ENCODE measurements at places on chromosomes 3 and 15.

- no peak for DNase-seq
Measured at GRCh38 chr15:64423970-64424369, 36.3 kb downstream of the TRIP4 start.

GRCh38 chr3:127962937-127963336, 47.9 kb downstream of the KBTBD12 start:
- no peak for DNase-seq

DNA sequence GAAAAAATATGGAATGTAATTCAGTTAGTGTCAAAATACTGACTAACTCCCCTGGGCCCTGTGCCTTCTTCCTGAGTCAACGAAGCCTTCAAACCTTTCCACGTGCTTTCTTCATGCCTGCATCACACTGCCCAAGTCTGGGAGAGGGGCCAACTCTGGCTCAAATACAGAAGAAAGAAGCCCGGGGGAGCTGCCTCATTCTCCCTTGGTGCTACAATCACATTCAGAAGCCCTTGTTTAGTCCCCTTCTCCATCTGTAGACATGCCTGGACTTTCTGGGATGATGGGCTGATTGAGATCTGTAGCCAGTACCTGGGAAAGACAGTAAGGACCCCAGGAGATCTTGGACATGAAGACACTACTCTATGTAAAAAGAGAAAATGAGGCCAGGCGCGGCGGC, 77.8 kb upstream of the GSK3B start:
- no peak for DNase-seq

DNA sequence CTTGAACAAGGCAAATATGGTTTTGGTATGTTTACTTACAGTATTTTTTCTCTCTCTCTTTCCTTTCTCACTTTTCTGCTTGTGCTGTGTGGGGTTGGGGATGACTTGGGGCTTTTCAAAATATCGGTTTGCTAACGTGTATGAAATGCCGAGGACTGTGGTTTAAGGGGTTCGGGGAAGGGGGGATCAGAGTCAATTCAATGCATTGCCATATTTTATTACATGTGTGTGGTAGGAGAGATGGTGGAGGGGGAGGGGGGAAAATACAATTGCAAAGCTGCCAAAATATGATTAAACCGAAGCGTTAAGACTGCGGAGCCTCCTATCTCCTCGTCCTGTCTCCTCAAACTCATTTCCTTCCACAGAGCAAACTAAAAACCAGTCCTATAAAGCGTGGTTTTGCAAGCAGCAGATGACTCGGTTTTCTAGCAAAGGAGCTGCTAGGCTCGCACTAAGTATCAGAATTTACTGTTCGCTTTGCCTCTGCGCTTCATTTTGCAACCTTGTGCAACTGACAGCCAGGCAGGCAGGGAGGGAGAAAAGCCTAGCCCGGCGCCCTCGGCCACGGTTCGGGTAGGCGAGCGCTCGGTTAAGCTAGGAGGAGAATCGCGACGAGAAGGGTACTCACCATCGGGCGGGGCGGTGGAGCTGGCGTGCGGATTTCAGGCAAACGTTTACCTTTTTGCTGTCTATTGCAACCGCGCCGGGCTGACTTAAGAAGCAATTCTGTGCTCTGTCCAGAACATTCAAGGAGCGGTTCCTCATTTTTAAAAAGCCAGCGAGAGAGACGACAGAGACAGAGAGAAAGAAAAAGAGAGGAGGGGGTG, 4.0 kb upstream of the NR2F2 start:
- DNase-seq, result no peak

- DNase-seq, result no peak
Measured at GRCh38 chr3:147654827-147655226, 245.7 kb downstream of the ZIC1 start.

GRCh38 chr3:137008976-137009375, 51.2 kb downstream of the IL20RB start:
- no peak for DNase-seq

DNA sequence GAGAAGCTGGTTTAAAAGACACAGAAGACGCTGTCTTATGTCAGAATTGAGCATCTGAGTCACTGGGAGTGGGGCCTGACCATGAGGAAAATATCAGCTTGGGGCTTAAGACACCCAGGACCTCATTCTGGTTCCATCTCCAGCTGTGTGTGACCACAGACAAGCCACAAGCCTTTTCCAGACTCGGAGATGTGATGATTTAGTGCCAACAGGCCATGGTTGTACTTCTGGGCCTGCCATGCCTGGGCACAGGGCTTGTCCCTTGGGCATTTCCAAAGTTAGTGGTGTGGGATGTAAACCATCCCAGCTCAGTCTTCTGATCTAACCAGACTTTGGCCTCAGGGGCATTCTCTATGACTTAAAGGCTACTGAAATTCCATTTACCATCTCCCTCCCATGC, 269.8 kb downstream of the RYR3 start:
- DNase-seq, result no peak

DNA sequence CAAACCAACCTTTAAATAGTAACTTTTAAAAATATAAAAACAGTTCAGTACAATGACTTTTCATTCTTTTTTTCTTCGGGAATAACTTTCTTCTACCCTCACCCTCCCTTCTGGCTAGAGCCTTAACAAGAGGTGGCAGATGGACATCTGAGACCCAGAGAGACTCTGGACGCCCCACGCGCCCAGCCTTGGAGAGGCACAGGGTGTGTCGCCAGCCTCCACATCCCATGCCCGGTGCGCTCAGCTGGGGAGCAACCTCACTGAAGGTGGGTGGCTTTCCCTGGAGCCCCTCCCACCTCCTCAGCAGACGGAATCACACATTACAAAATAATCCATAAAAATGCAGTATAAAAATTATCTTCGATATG, 49.5 kb downstream of the TLE3 start:
- DNase-seq, result no peak

DNA sequence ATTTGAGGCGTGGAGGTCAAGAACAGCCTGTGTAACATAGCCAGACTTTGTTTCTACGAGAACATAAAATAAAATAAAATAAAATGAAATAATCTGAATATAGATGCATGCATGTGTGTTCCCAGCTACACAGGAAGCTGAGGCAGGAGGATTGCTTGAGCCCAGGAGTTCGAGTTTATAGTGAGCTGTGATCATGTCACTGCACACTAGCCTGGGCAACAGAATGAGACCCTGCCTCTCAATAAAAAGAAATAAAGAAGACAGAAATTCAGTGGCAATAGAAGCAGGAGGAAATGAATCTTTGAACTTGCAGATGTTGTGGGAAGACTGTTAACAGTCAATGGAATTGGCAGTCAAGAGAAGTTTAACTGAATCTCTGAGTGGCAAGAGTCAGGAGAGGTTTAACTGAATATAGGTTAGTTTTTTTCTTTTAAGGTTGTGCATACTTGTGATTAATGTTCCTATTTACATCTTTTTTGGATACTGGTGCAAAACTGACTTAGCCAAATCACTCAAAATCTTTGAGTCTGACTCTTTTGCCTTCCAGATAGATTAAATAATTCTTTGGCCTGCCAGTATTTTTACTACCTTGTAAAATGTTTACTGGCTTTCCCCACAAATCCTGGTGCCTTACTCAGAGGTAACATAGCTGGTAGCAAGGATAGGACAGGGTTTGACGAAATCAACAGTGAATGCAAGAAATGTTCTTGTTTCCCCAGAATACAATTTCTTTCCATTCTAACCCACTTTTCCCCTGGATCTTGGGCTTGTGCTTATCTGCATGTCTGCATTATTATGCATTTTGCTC, 361.4 kb downstream of the PDCD6IP start:
- DNase-seq, result no peak

DNA sequence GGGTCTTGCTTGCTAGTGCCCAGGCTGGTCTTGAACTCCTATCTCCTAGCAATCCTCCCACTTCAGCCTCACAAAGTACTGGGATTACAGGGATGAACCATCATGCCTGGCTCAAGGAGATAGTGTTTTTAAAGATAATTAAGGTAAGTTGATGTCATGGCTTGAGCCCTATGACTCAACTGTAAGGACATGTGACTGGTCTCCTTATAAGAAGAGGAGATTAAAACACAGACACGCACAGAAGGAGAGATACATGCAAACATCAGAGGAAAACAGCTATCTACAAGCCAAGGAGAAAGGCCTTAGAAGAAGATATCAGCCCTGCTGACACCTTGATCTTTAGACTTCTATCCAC, 220.4 kb upstream of the GADL1 start:
- DNase-seq, result no peak

GRCh38 chr3:171966533-171967136, 72.7 kb upstream of the FNDC3B start:
- DNase-seq, result no peak

GRCh38 chr3:56303487-56303886, 164.8 kb downstream of the ERC2 start:
- no peak for DNase-seq

GRCh38 chr3:19384868-19385267, 236.6 kb downstream of the KCNH8 start:
- no peak for DNase-seq

GRCh38 chr15:77033729-77034671, 36.9 kb downstream of the TSPAN3 start:
- no peak for DNase-seq

- DNase-seq, result no peak
Measured at GRCh38 chr15:55250941-55251340, 38.7 kb downstream of the RAB27A start.

- no peak for DNase-seq
Measured at GRCh38 chr3:66393333-66394005, 107.4 kb downstream of the LRIG1 start.

DNA sequence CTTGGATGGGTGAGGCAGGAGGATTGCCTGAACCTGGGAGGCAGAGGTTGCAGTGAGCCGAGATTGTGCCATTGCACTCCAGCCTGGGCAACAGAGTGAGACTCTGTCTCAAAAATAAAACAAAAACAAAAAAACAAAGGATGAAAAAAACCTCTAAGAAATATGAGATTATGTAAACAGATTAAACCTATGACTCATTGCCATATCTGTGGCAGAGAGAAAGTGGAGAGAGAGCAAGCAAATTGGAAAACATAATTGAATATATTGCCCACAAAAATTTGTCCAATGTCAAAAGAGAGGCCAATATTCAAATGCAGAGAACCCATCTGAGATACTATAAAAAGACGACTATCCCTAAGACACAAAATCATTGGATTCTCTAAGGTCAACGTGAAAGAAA, 1106.0 kb downstream of the OTOL1 start:
- DNase-seq, result no peak

DNA sequence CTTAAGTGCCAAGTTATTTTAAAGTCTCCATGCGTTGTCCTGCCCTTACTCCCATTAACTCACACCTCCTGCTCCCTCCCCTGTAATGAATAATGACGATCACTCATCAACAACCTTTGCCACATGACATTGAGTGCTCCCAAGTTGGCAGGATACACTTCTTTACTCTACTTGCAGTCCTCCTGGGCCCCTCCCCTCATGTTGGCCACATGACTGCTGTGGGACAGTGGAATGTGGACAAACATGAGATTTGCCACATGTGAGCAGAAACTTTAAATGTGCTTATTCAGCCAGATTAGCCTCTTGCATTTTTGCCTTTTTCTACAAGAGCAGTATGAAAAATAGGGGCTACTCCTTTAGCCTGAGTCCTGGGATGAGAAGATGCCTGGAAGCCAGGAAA, 167.9 kb downstream of the DCLK3 start:
- no peak for DNase-seq

GRCh38 chr3:31472479-31473390, 60.0 kb upstream of the STT3B start:
- peak; percentile 23 for DNase-seq

DNA sequence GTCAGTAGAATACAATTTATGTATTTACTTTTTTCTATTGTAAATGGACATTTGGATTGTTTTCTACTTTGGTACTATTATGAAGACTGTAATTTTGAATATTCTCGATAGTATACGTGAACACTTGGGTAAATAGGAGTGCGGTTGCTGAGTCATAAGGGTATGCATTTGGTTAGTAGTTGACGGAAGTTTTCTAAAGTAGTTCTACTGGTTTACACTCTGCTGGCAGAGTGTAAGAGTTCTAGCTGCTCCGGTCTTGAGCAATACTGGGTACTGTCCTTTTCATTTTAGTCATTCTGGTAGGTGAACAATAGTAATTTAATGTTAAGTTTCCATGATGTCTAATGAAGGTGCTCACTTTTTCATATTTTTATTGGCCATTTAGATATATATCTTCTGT, 70.0 kb downstream of the MEF2A start:
- DNase-seq, result no peak

DNA sequence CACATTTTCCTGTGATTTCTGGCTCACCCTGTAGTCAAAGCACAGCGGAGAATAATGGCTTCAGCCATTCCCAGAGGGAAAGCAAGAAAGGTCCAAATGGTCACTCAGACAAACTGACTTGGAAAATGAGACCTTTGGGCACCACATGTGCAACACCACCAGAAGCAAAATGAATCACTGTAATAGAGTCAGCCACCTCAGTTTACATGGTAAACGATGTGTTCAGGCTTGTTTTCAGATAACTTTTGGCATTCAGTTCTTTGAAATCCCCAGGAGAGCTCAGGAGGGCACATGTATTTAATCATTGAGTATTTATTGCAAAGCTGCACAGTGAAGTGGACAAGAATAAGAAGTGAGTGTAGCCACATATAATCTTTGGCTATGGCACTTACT, 38.4 kb upstream of the ALCAM start:
- no peak for DNase-seq

- DNase-seq, result no peak
Measured at GRCh38 chr3:51361746-51362145, 23.3 kb upstream of the MANF start.

DNA sequence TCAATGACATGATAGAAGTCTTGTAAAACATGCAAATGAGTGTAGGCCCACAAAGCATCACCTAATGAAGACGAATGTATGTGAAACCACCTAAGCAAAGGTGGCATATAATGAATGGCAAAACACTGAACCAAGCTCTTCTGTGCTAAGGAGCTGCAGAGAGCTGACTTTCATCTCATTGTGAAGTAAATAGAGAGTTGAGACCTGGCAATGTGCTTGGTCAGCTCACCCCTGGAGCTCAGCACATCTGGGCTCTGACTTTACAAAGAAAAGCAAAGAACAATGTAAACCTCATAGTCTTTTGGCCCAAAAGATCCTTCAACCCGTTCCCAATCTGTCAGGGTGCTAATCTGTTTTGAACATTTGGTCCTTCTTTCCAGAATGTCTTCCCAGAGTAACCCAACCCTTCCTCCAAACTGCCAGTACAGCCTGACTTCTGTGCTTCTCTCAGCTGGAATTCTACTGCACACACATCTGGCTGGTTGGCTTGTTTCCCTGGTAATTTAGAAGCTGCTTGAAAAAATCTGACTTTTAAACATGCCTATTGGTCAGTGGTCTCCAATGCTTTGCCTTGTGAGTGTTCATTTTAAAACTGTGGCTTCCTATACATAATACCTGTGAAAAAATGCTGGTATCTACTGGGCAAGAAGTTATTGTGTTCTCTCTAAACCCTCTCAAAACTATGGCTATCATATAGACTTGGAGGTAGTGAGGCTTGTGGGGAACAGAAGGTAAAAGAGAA, 101.7 kb downstream of the CD200R1L start:
- DNase-seq, result no peak

Data from stimulated activated CD4-positive, alpha-beta T cell treated with anti-CD3 and anti-CD28 coated beads, Interleukin-4, amount 100 ng/mL, for 48 hours (primary cell).